ENCODE measurements at places on chromosomes 16 and 17.

GRCh38 chr17:29933379-29933778, 3.4 kb upstream of the SSH2 start:
- no peak for DNase-seq

DNA sequence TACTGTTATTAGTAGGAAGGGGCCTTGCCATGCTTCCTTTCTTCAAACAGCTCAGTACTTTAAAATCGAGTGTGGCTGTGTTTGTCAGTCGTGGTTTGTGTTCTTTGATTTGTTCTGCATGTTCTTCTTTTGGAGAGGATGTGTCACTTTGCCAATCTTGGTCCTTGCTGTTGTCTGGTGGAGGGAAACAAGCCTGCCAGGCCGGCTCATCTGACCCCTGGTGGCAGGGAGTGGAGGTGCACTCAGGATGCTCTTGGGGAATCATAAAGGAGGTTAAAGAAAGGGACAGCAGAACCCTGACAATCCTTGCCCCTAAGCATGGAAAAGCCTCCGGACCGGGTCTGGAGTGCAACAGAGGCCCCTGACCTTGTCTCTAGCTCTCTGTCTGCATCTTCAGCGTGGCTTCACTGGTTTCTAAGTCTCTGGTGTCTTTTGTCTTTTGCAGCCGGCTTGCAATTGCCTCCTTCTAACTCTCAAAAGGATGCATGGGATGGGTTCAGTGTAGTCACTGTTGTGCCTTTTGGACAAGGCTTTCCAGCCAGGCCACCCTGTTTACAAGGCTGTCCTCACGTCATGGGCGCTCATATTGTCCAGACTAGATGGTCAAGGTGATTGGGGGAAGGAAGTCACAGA, 135.8 kb downstream of the WWOX start:
- peak; percentile 41 for DNase-seq

DNA sequence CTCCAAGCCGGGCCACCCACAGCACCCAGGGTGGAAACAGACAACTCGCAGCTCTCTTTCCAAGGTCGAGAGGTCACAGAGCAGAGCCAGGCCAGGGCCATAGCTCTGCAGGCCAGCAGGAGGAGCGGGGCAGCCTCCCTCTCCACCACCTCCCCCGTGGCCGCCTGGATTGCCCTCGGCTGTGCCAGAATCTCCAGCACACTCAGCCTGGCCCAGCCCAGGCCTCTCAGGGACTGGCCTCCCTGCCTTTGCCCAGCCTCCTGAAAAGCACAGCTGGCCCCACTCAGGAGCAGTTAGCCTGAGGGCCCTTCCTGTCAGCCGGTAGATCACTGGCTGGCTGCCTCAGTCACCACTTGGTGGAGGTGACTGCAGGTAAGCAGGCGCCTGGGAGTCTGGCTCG, 85.8 kb upstream of the SEC14L1 start:
- no peak for DNase-seq

DNA sequence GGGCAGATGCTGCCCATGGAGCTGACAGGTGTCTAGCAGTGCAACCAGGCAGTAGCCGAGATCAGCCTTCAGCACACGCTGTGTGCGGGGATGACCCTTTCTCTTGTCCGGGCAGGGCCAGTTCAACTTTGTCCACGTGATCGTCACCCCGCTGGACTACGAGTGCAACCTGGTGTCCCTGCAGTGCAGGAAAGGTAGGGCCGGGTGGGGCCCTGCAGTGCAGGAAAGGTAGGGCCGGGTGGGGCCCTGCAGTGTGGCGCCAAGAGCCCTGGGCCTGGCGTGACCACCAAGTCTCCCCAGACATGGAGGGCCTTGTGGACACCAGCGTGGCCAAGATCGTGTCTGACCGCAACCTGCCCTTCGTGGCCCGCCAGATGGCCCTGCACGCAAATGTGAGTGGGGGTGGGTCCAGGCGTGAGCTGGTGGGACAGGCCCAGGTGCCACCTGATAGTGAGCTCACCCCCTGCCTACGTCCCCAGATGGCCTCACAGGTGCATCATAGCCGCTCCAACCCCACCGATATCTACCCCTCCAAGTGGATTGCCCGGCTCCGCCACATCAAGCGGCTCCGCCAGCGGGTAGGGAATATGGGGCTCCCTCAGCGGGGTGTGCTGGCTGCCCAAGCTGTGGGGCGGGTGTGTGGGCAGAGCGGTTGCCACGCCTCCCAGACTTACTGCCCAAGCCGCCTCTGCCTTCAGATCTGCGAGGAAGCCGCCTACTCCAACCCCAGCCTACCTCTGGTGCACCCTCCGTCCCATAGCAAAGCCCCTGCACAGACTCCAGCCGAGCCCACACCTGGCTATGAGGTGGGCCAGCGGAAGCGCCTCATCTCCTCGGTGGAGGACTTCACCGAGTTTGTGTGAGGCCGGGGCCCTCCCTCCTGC, 40.2 kb downstream of the TSC2 start:
- DNase-seq: no peak

- DNase-seq: no peak
Measured at GRCh38 chr16:29911676-29912010, 11.4 kb downstream of the ASPHD1 start.

DNA sequence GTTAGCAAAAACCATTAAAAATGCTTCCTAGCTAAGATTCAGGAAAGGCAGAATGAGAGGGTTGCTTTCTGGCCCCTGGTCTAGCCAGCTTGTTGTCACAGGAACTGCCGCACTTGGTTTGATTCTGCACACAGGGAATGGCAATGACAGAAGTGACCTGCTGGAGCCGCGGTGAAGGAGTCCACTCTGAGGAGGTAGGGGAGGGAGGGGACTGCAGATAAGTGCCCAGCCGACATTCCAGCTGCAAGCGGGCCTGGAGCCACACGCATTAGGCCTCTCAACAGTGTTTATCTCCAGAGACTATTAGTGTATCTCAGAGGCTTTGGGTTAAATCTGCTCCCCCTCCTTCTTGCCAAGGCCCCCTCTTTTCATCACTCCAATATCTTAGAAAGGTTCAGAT, 38.6 kb downstream of the CDRT15 start:
- DNase-seq: no peak

- no peak for DNase-seq
Measured at GRCh38 chr16:73288520-73288919, 240.6 kb upstream of the ZFHX3 start.

GRCh38 chr16:67641779-67642708, 2.9 kb upstream of the CARMIL2 start:
- no peak for DNase-seq

DNA sequence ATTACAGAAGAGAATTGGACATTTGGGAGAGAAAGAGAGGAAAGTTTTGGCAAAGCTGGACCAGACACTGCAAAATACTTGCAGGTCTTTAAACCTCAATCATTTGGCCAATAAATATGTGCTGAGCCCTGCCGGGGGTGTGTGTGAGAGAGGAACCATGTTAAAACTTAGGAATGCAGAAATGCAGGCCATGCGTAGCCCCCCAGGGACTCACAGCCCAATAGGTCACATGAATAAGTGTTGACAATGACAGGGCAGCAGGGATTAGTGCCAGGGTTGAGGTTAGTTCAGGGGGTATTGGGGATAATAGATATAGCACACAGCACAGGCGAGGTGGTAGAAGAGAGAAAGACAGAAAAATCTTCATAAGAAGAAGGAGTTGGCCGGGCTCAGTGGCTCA, 113.3 kb upstream of the ADAMTS18 start:
- no peak for DNase-seq

DNA sequence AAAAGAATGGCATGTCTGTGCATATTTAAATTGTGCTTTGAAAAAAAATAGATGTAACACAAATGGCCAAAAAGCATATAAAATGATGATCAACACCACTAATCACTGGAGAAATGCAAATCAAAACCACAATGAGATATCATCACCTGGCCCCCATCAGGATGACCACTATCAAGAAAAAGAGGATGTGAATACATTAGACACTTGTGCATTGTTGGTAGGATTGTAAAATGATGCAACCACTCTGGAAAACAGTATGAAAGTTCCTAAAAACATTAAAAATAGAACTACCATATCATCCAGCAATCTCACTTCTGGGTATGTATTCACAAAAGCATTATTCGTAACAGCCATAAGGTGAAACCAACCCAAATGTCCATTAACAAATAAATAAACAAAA, 91.5 kb downstream of the SPAG9 start:
- no peak for DNase-seq

- no peak for DNase-seq
Measured at GRCh38 chr17:50170662-50171370, 5.0 kb downstream of the SGCA start.

DNA sequence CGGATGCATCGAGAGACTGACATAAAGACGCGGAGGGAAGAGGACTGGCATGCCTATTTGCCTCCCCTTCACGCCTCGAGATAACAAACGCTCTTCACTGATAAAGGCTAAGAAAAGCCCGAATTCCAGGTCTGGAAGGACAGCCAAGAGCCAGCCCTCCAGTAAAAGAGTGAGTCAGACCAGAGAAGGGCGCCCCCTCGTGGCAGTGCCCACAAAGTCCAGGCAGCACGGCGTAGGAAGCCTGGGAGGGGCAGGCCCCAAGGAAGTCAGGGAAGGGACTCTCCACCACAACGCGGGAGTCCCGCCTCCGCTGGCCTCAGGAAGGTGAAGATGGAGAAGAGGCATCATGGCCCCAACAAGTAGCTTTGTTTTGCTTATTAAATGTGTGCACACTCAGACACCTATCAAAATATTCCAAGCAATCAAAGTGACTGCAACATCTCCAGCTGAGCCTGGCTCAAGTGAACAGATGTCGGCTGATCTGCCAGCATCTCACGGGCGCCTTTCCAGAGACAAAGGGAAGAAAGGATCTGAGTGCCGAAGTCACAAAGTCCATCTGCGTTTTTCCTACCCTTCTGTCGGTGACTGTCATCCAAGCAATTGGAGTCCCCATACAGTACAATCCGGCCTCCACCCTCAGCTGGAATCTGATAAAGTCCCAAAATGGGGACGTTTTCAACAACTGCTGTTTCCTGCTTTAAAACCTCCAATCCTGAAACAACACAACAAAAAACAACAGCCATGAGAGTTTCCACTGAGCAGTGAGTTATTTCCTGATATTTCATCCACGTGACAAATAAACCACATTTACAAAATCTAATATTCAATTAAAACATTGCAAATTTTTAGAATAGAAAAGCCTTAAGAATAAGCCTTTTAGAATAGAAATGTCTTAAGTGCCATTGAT, 20.4 kb upstream of the SLC38A8 start:
- peak; percentile 48 for DNase-seq

GRCh38 chr17:42309986-42310786, 21.9 kb downstream of the STAT5A start:
- no peak for DNase-seq

- no peak for DNase-seq
Measured at GRCh38 chr17:29883497-29883896, 46.5 kb downstream of the SSH2 start.

DNA sequence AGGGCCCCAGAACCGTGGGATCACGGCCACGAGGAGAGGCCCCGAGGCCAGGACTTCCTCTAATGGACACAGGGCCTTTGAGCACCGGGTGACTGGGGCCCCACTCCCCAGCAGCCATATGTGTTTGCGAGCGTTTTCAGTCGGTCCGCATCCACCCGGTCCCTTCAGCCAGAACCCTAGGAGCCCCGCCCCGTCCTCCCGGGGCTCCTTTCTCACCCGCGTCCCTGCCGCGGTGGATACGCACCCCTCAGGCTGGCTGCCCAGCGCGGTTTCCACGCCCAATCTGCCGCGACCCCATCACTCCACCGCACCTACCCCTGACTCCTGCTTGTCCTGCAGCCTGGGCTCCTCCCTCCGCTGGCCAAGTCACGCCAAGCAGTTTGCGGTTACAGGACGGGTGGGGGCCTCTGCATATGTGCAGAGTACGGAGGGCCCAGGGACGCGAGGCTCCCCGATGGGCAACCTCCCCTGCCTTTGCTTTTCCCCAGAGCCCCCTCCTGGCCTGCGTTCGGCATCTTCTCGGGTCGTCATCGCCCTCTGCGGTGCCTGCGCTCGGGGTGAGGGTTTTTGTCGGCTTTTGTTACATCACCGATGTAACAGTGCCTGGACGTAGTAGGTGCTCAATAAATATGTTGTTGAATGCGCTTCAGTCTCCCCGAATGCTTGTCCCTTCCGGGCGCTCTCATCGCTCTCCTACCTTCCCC, 1.0 kb upstream of the TTYH2 start:
- no peak for DNase-seq

DNA sequence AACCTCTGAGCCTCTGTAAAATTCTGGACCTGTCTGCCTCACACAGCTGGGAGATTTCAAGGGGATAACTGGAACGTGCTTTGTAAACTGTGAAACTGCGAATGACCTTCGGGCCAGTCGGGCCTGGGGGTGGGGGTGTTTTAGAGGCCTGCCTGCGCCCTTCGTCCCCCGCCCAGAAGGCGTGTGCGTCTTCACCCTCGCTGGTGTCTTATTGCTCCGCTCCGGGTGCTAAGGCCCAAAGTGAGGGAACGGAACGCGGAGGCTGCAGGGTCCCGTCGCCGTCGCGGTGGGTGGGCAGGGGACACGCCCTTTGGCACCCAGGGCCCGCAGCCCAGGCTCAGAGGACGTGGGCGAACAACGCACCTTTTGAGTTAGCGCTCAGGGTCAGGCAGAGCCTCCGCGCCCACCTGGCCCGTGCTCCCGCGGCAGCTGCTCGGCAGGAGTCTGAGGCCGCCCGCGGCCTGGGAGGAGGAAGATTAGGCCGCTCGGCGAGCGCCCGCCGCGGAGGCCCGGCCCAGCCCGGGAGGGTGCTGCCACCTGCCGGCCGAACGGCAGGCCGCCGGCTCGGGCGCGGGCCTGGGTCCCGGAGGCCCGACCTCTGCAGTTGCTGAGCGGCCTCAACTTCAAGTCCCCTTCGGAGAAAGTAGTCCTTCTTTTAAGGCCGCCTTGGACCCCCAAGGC, 29.7 kb downstream of the DCAKD start:
- DNase-seq: peak; percentile 68

DNA sequence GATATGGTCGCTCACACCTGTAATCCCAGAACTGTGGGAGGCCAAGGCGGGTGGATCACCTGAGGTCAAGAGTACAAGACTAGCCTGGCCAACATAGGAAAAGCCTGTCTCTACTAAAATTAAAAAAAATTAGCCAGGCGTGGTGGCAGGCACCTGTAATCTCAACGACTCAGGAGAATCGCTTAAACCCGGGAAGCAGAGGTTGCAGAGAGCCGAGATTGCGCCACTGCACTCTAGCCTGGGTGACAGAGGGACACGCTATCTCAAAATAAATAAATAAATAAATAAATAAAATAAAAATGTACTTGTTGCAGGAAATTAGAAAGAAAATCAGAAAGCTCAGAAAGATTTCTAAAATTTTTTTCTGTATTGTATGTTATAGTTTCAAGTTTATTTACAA, 113.9 kb downstream of the LITAF start:
- no peak for DNase-seq

- DNase-seq: no peak
Measured at GRCh38 chr17:70820276-70820675, 650.9 kb downstream of the KCNJ2 start.

All from activated naive CD4-positive, alpha-beta T cell (primary cell).